Cardiac fibroblast (primary cell): ENCODE measurements at places on chromosomes 12 and 14.

DNA sequence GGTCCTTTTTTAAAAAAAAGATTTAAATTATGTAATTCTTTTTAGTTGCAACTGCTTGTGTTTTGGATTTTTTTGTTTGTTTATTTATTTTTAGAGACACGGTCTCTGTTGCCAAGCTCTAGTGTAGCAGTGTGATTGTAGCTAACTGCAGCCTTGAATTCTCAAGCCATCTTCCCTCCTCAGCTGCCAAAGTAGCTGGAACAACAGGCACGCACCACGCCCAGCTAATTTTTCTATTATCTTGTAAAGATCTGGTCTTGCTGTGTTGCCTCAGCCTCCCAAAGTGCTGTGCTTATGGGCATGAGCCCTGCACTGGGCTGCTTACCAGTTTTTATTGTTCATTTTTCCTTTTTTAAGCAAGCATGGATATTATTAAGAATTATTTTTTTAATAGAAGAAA is 10.6 kb upstream of the ART4 start:
- DNase-seq, result peak; percentile 41

- no peak for DNase-seq
These were observed 75.9 kb downstream of the CCDC88C start for GRCh38 chr14:91341751-91342154.

- DNase-seq, result no peak
These were observed 20.3 kb upstream of the ADGRD1 start for GRCh38 chr12:130933269-130933995.

GRCh38 chr14:97649752-97650151 is 852.6 kb downstream of the VRK1 start:
- no peak for DNase-seq

GRCh38 chr14:66603945-66604344 is 96.0 kb downstream of the GPHN start:
- DNase-seq, result no peak

GRCh38 chr14:69964841-69965240 is 85.6 kb downstream of the SMOC1 start:
- DNase-seq, result no peak

GRCh38 chr14:22497144-22497423 is 91.9 kb downstream of the DAD1 start:
- no peak for DNase-seq
